ENCODE measurements at places on chromosomes 1 and 21.
A peak's percentile ranks its signal among the peaks of the same experiment; 100 is the strongest.

DNA sequence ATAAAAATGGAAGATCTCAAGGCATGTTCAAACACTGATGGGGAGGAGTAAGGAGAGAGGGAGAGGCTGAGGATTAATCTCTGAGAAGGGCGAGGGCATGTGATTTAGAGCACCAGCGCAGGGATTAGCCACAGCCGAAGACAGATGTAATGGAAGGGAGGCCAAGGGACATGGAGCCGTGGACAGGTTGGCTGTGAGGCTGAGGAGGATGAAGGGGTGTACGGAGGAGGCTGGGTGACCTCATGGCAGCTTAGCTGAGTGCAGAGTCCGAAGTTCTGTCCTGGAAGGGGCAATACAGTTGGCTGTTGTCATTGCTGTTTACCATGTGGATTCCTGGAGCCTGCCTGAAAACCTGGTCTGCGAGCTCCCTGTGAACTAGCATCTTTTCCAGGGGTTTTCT, 342.8 kb downstream of the RPS6KC1 start:
- H3K36me3 ChIP-seq: no peaks in the 10 kb centered on the region
- no peak for DNase-seq
- H3K27ac ChIP-seq: no peak overlapping the region
- H3K4me3 ChIP-seq: no peak overlapping the region
- H3K4me1 ChIP-seq: no peaks in the 10 kb centered on the region

- peaks cover 17% of the 10 kb centered on the region for H3K4me1 ChIP-seq
- H3K36me3 ChIP-seq: peaks cover 26% of the 10 kb centered on the region
- peak; percentile 54 for DNase-seq
- peak overlapping the region; percentile 75 for H3K27ac ChIP-seq
- no peaks in the 10 kb centered on the region for H3K27me3 ChIP-seq
These were observed 7.0 kb downstream of the KRTCAP2 start for GRCh38 chr1:155166051-155166470.

GRCh38 chr1:204089044-204089751, 16.3 kb downstream of the SOX13 start:
- H3K4me3 ChIP-seq: peak overlapping the region; percentile 0
- no peaks in the 10 kb centered on the region for H3K27me3 ChIP-seq
- DNase-seq: no peak

GRCh38 chr1:40567825-40568224, 36.4 kb downstream of the ZNF684 start:
- H3K36me3 ChIP-seq: no peaks in the 10 kb centered on the region
- no peaks in the 10 kb centered on the region for H3K27me3 ChIP-seq
- H3K27ac ChIP-seq: no peak overlapping the region
- DNase-seq: no peak
- no peaks in the 10 kb centered on the region for H3K4me1 ChIP-seq
- H3K4me3 ChIP-seq: no peak overlapping the region

- no peaks in the 10 kb centered on the region for H3K27me3 ChIP-seq
- peak overlapping the region; percentile 89 for H3K27ac ChIP-seq
- H3K4me1 ChIP-seq: peaks cover 71% of the 10 kb centered on the region
- no peaks in the 10 kb centered on the region for H3K36me3 ChIP-seq
- DNase-seq: peak; percentile 46
These were observed 112.9 kb upstream of the IPO9 start for GRCh38 chr1:201715801-201716741.

GRCh38 chr1:66384258-66384921, 149.6 kb upstream of the SGIP1 start:
- no peak overlapping the region for H3K4me3 ChIP-seq
- H3K27ac ChIP-seq: no peak overlapping the region
- H3K4me1 ChIP-seq: peaks cover 10% of the 10 kb centered on the region
- no peak for DNase-seq
- H3K27me3 ChIP-seq: no peaks in the 10 kb centered on the region

DNA sequence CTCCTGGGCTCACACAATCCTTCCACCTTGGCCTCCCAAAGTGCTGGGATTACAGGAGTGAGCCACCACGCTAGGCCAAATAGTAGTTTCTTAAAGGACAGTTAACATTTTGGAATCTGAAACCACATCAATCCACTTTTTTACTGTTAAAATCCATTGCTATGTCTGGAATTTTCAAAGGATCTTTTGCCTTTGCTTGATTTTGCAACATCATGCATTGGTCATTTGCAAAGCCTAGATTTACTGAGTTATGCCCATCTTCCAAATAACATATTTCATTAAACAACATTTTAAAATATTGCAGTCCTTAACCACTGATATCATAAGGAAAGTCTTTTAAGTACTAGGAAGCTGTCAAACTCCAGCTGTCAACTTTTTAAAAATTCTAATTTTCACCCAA, 3.3 kb downstream of the POGZ start:
- no peak for DNase-seq
- H3K27me3 ChIP-seq: no peaks in the 10 kb centered on the region
- no peaks in the 10 kb centered on the region for H3K36me3 ChIP-seq
- no peak overlapping the region for H3K27ac ChIP-seq
- H3K4me1 ChIP-seq: peaks cover 20% of the 10 kb centered on the region

DNA sequence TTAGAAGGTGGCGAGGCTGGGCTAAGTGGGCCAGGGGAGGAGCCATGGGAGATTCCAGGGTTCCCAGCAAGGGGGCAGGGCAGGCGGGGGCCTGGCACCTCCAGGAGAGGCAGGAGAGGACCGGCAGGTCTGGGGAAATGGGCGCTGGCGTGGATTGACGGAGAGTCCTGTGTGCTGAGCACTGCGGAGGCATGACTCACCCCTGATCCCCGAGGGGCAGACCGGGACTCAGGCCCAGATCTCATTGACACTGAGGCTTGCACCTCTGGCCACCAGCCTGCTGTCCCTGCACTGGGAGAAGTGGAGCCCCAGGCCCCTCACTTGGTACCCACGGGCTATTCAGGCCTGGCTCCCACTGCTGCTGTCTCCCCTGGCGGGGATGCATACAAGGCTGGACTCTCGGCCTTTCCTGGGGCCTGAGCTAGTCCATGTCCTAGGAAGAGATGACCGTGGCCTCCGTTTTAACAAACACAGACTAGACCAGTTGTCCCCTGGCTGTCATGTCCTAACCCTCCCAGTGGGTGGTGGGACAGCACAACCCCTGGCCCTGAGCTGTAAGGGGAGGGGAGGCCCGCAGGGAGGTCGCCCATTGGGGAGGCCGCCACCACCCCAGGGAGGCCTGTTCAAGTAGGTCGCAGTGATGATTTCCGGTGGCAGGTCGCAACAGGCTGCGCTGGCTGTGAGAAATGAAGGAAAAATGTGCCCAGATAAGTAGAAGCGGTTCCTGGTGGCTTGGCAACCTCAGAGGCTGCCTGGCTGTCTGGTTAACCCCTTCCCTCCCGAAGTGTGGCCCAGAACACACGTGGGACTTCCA, 39.7 kb downstream of the RIPK4 start:
- H3K4me3 ChIP-seq: no peak overlapping the region
- no peak for DNase-seq
- H3K36me3 ChIP-seq: no peaks in the 10 kb centered on the region
- H3K4me1 ChIP-seq: peaks cover 11% of the 10 kb centered on the region
- H3K27ac ChIP-seq: peak overlapping the region; percentile 24
- no peaks in the 10 kb centered on the region for H3K27me3 ChIP-seq

- H3K4me1 ChIP-seq: peaks cover 8% of the 10 kb centered on the region
- H3K27ac ChIP-seq: no peak overlapping the region
- DNase-seq: no peak
- H3K36me3 ChIP-seq: peaks cover 22% of the 10 kb centered on the region
- no peaks in the 10 kb centered on the region for H3K27me3 ChIP-seq
- H3K4me3 ChIP-seq: no peak overlapping the region
These were observed 15.1 kb downstream of the KHDRBS1 start for GRCh38 chr1:32028746-32029145.

- H3K4me1 ChIP-seq: no peaks in the 10 kb centered on the region
- H3K4me3 ChIP-seq: no peak overlapping the region
- H3K27ac ChIP-seq: no peak overlapping the region
- no peak for DNase-seq
- no peaks in the 10 kb centered on the region for H3K36me3 ChIP-seq
- no peaks in the 10 kb centered on the region for H3K27me3 ChIP-seq
These were observed 7.4 kb upstream of the TIAM1 start for GRCh38 chr21:31351438-31351837.

GRCh38 chr1:63928186-63929105, 154.6 kb downstream of the ROR1 start:
- H3K27ac ChIP-seq: no peak overlapping the region
- peaks cover 8% of the 10 kb centered on the region for H3K4me1 ChIP-seq
- no peaks in the 10 kb centered on the region for H3K36me3 ChIP-seq
- DNase-seq: no peak
- H3K4me3 ChIP-seq: no peak overlapping the region
- H3K27me3 ChIP-seq: no peaks in the 10 kb centered on the region

DNA sequence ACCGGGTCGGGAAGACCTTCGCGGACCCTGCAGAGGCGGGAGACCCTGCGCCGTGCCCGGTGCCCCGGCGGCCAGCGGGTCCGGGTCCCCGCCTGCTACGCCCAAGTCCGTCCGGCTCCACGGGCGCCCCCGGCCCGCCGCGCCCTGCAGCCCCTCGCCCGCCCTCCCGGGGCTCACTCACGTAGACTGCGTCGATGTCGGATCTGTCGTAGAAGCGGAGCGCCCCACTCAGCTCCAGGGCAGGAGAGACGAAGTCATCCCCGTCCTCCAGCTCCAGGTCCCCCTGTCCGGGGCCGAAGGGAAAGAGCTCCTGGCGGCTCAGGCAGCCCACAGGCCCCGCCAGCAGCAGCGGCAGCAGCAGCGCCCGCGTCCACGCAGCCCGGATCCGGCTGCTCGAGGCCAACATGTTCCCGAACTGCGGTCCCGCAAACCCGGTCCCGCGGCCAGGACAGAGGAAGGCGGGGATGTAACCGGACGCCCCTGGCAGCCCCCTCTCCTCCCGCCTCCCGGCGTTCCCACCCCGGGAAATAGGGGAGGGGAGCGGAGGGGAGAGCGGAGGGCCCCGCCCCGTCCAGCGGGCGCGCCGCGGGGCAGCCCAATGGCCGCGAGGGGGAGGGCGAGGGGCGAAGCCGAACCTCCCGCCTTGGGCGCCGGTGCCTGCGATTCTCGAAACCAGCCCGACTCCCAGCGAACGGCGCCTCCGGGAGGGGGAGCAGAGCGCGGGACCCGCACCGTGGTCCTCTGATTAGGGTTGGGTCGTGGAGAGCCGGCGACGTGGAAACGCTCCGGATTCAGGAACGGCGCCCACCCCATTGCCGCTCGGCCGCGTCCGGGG, at the start of gene NID1:
Gene NID1 (minus strand): TSS at position 417 of the 835 bp plus-strand sequence. CDS start 11 bp downstream, at position 406.
- peaks cover 6% of the 10 kb centered on the region for H3K4me1 ChIP-seq
- H3K27me3 ChIP-seq: no peaks in the 10 kb centered on the region
- no peaks in the 10 kb centered on the region for H3K36me3 ChIP-seq
- peak within 1 kb of the TSS; percentile 85 for H3K27ac ChIP-seq
- peak; percentile 79 for DNase-seq

DNA sequence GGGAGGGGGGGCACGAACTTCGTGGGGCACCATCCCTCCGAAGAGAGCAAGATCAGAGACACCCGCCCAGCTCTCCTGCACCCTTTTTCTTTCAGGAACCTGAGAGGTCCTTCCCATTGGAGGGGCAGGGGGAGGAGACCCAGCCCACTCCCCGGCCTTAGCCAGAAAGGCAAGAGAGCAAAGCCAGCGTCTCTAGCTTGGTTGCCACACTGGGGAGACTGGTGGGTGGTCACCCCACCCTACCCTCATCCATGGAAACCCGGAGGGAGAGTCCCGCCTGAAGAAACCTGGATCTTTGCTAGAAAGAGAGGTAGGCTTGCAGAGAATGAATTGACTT, 246 bp downstream of the ATP2B4 start:
- H3K27me3 ChIP-seq: no peaks in the 10 kb centered on the region
- H3K27ac ChIP-seq: peak overlapping the region; percentile 91
- H3K36me3 ChIP-seq: no peaks in the 10 kb centered on the region
- DNase-seq: no peak

DNA sequence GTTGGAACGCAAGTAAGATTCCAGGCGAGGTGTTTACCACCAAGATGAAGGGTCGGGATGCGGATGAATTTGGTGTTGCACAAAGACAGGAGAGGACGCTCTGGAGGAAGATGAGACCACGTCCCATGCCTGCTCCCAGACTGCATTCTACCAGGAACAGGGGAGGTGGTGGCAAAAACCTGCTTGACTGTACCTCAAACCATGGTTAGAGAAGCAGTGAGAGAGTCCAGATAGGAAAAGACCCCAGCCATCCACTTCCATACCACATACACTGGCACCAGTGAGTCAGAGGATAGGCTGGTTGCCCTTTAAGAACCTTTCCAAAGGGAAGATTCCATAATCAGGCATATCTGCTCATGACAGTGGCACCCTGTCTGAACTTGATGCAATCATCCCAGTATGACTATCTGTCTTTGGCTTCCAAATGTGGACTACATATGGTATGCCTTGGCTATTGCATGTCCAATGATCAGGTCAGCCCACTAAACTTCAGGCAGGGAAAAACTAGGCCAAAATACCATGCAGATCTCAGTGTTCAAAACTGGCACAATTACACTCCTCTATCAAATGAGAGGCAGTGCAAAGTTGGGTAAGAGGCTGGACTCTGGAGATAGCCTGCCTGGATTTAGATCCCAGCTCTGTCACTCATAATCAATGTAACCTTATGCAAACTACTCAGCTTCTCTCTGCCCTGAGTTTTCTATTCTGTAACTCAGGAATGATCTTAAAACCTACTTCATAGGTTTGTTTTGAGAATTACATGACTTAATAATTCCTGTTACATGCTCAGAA, 20.6 kb downstream of the NPR1 start:
- DNase-seq: no peak
- no peaks in the 10 kb centered on the region for H3K36me3 ChIP-seq
- no peaks in the 10 kb centered on the region for H3K27me3 ChIP-seq
- H3K4me1 ChIP-seq: peaks cover 16% of the 10 kb centered on the region
- no peak overlapping the region for H3K4me3 ChIP-seq

DNA sequence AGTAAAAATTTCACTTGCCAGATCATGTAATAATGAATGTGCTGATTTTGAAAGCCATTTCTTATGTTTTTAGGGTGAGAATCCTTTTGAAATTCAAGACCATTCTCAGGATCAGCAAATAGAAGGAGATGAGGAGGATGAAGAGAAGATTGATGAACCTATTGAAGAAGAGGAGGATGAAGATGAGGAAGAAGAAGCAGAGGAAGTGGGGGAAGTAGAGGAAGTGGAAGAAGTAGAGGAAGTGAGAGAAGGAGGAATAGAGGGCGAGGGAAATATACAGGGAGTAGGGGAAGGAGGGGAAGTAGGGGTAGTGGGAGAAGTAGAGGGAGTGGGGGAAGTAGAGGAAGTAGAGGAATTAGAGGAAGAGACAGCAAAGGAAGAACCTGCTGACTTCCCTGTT, 32.4 kb downstream of the ZNF326 start:
- H3K27ac ChIP-seq: no peak overlapping the region
- no peak for DNase-seq
- H3K27me3 ChIP-seq: no peaks in the 10 kb centered on the region
- peaks cover 83% of the 10 kb centered on the region for H3K36me3 ChIP-seq
- no peaks in the 10 kb centered on the region for H3K4me1 ChIP-seq

DNA sequence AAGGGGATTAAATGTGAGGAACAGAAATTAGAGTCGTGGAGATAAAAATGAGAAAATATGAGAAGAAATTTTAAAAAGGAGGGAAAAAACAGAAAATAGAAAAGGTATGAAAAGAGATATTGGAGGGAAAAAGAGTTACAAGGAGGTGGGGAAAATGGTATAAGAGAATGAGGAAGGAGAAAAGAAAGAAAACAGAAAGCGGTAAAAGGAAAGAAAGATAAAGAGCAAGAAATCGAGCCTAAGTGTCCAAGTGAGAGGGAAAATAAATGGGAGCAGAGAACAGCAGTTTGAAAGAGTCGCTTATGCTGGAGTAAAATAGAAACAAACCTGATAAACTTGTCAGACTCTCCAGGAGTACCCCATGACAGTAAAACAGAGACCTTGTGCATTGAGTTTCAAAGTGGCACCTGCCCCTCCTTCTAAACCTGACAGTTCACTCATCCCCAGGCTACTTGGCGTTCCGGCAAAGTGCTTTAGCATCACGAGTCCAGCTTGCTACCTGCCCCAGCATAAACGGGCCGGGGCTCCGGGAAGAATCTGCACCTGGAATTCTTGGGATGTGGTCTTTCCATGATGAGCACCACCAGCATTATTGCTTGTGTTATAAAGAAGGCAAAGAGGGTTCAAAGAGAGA, 585 bp downstream of the NEGR1 start:
- peak overlapping the region; percentile 70 for H3K4me3 ChIP-seq
- H3K27me3 ChIP-seq: no peaks in the 10 kb centered on the region
- no peaks in the 10 kb centered on the region for H3K36me3 ChIP-seq
- DNase-seq: no peak
